Activated CD4-positive, alpha-beta T cell treated with anti-CD3 and anti-CD28 coated beads, Interleukin-2, amount 50 U/mL, for 4 hours (primary cell): ENCODE measurements at places on chromosomes 7 and 10.

DNA sequence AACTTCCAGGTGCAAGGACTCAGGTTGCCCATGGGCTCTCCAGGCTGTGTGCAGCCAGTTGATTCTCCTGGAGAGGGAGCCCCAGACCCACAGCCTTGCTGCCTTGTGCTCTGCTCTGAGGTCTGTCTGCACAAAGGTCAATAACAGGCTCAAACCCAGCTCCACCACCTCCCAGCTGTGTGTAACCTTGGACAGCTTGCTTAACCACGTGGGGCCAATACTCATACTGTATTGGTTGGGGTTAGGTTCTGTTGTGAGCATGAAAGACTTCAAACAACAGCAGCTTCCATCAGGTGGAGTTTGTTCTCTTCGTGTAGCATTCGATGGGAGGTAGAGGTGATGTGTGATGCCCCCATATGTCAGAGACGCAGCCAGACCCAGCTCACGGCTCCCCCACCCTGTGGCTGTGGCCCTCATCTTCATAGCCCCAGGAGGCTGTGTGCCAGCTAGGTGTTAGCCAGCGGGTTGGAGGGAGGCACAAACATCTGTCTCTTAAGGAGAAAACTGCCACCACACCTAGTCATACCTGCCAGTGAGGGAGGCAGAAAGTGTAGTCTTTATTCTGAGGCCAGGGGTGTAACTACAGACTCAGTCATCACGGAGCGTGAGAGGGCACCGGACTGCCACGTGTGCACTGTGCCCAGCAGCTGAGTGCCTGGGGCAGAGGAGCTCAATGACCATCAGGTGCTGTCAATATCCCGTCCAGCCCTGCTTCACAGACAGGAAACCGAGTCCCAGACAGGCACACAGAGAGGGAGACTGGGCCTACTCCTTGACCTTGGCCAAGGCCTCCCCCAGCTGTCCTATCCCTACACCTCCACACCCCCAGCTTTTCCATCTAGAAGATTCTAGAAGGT is 8.1 kb upstream of the POLD2 start:
- no peak for DNase-seq

DNA sequence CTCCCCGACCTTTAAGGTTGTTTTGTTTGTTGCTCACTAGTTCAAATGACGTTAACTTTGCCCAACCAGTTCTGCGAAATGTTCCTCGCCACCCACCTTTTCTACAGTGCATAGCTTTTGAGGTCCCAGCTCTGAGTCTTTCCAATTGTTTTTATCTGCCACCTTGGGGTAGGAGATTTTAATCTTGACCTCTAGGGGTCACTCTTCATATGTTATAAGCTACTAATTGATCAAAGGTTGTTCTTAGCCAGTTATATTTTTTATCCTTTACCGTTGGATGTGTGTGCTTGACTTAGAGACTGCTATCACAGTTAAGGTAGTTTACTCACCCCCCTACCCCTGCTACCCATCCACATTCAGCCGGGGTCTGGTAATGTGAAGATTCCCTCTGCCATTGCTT is 372.4 kb downstream of the SUGCT start:
- DNase-seq: no peak

DNA sequence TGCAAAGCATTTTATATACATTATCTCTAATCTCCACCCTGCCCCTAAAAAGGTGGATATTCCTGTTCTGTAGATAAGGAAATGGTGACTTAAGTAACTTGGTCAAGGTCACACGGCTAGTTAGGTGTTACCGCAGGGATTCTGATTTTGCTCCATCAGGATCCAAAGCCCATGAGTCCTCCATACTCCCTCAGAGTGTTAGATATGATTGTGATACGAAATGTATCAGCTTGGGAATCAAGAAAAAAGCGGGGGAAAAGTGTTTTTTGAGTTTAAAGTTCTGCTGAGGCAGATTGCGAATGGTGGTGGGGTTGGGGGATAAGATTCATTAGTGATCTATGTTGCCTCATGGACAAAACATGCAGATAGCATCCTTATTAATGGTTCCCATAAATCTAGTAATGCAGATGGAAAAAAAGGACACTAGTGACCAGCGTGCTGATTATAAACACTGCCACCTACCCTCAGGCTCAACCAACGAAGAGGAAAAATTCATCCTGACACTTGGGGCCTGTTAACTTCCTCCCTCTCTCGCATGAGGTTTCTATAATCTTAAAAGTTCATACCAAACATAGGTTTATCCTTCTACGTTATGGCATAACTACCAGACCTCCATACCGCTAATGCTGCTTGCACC is 2.3 kb downstream of the ICA1 start:
- no peak for DNase-seq

DNA sequence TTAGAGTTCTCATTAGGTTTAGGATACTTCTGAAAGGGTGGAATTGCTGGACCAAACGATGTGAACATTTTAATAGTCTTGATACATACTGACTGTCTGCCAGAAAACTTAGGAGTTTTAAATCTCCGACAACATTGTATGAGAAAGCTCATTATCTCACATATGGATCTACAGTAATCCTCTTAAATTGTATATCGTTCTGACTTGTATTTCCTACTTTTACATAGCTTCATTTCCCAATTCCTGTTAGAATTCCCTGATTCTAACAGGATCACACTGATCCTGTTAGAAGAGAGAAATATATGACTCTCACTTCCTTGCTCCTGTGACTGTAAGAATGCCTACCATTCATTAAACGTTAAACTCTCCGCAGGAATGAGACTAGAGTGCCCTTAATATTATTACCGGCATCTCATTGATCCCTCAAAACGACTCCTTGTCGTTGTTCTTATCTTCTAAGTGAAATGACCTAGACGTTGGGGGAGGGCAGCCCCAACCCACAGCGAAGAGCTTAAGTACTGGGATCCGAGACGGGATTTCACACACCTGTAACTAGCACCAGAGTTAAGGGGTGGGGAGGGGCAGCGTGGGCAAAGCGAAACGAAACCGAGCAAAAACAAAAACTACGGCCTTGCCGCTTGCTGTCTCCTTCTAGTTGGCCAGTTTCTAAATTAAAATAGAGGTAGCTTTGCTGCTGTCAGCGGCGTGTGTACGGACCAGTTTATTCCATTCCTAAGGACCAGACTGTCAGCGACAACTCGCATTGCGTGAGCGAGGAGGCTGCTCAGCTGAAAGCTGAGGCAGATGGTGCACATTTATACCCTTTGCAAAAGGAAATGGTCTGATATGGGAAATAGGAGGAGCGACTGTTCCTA is 678 bp upstream of the TMEM106B start:
- DNase-seq: no peak

DNA sequence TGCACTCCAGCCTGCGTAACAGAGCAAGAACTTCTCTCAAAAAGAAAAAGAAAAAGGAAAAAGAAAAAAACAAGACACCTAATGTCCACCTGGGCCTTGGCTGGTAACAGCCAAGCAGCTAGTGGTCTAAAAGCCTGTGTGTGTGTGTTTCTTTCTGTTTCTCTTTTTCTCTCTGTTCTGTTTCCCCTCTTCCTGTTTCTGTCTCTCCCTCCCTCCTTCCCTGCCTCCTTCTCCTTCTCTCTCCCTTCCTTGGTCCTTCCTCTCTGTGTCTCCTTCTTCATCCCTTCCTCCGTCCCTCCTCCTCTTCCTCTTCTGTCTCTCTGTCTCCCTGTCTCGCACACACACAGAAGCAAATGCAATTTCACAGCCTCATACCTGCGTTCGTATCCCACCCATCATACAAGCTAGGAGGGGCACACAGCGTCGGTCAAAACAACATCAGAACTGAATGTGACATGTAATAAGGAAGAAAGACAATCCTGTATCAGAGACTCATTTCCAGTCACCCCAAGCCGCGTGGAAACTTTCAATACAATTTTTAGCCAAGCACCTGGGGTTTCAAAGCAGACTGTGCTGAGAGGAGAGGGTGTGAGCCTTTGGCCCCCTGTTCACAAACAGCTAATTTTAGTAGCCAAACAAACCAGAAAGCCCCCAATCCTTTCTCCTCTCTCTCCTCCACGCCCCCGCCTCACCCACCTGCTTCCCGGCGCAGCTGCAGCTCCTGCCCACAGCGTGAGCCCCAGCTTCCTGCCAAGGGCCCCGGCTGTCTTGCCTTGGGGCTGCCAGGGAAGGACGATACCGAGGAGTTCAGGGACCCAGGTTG is 50.2 kb upstream of the GNA12 start:
- DNase-seq: peak; percentile 38

- peak; percentile 65 for DNase-seq
These were observed 128.5 kb downstream of the MAD1L1 start for GRCh38 chr7:2104107-2104710.

DNA sequence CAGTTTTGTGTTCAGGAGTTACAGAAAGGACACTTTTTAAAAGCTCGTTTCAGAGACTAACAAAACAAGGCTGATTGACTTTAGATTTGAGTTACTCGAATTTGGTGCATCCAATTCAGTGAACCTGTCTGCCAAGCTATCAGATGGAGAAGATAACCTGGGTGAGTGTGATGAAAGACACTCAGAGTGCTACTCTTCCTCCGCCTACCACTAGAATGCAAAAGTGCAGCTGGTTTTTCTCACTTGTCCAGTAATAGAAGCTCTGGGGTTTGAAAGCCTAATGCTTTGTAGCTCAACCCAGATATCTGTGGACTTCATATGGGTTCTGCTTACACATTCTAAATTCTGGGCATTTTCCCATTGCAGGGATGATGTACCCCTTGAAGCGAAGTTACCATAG is 82.8 kb upstream of the NPY start:
- no peak for DNase-seq
